ENCODE measurements at places on chromosomes 7 and 10.
A peak's percentile ranks its signal among the peaks of the same experiment; 100 is the strongest.

DNA sequence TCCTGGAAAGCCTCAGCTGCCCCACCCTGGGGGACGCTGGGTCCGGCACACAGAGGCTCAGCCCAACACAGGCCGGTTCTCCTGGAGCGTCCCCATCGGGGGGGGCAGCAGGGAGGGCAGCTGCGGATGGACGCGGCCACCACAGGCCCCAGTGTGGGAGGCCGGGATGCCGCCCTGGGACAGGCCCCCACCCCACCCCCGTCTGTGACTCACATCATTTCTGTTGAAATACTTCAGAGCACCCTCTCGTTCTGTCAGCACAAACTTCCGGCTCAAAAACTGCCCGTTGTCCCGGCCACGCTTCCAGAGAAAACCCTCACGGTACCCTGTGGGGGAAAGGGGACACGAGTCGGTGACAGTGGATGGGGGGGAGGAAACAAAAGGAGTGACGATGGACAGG is 28.5 kb downstream of the GET4 start:
- DNase-seq, result no peak

- no peak for DNase-seq
Measured at GRCh38 chr7:4113271-4113670, 568.8 kb upstream of the FOXK1 start.

DNA sequence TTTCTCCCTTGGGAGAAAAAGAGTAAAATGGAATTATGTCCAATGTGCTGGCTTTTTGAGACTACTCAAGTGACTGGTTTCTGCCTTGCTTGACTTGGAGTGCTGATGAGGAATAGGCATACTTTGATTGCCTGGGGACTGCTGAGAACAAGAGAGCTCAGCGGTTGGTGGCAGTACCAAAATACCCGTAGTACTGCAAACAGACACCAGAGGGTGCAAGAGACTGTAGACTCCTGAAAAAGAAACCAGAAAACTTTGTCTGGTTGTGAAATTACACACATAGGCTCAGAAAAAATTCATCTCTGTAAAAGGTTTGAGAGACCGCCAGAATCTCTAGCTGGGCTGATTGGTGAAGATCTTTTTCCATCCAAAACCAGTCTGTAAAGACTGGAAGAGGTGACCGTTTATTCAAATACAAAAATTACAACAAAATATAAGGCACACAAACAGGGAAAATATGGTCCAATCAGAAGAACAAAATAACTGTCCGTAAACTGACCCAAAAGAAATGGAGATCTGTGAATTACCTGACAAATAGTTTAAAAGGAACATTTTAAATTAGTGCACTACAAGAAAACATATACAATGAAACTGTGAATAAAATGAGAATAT is 18.5 kb downstream of the BICC1 start:
- peak; percentile 14 for DNase-seq

DNA sequence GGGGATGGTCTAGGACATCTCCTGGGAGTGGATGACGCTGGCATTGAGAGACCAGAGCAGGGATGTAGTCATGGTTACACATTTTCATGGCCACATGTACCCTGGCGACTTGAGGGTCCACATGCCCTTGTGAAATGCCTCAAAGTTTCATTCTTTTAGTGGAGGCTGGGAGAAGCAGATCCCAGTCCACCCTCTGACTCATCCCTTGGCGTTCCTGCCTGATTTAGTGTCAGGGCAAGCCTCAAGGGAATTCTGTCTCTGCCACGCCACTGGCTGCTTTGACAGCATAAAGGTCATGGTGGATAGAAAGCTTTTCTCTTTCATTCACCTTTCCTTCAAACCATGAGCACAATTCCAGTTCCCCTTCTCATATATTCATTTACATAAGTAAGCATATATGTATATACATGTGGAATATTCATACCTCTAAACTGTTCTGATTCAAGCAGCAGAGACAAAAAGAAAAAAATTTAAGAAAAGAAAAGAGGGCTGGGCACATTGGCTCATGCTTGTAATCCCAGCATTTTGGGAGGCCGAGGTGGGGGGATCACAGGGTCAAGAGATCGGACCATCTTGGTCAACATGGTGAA is 21.8 kb upstream of the KIF5B start:
- no peak for DNase-seq

GRCh38 chr7:154832557-154833138 is 170.3 kb downstream of the PAXIP1 start:
- DNase-seq, result no peak

DNA sequence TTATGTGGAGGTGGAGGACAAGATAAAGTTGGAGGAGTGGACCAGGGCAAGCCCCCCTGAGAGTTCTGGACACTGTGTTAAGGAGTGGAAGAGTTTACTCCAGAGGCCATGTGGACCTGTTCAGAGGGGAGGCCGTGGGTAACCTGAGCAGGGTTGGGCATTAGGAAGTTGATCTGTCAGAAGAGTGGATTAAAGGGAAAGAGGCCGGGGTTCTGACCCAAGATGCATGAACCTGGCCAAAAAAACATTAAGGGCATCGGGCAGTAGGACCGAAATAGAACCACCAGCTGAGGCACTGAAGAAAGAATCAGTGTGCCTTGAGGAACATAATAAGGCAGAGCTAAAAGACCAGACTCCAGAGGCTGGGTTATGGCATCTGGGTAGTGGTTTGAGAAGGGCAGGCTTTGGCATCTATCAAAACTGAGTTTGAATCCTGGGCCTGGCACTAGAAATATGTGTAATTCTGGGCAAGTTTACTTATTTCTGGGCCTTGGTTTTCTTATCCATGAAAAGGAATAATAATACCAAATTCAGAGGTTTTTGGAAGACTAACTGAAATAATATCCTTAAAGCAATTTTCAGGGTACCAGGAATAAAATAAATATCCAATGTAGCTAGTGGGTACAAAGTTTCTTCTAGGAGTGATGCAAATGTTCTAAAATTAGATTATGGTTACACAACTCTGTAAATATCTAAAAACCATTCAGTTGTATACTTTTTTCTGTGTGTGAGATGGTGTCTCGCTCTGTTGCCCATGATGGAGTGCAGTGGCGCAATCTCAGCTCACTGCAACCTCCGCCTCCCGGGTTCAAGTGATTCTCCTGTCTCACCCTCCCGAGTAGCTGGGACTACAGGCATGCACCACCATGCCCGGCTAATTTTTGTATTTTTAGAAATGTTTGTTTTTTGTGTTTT is 10.9 kb upstream of the FRAT1 start:
- no peak for DNase-seq
